CD4-positive, alpha-beta memory T cell (primary cell): ENCODE measurements at places on chromosomes 2 and 18. TPM values are rescaled to one million over a fixed set of nuclear protein-coding genes. Genes with fewer than 3 reads are reported as not detected.

- H3K27me3 ChIP-seq: no peaks in the 10 kb centered on the region
- H3K4me3 ChIP-seq: peak overlapping the region; percentile 100
- peaks cover 18% of the 10 kb centered on the region for H3K36me3 ChIP-seq
- no peak for DNase-seq
Measured at GRCh38 chr2:200863782-200864175, 679 bp downstream of the CLK1 start.

GRCh38 chr18:49206717-49207116 lies 253.7 kb downstream of the DYM start:
- no peak overlapping the region for H3K4me3 ChIP-seq
- H3K27ac ChIP-seq: no peak overlapping the region
- H3K4me1 ChIP-seq: no peaks in the 10 kb centered on the region
- no peaks in the 10 kb centered on the region for H3K27me3 ChIP-seq
- DNase-seq: no peak

GRCh38 chr2:207014424-207014823 lies 75.1 kb downstream of the CPO start:
- H3K27ac ChIP-seq: no peak overlapping the region
- H3K4me1 ChIP-seq: no peaks in the 10 kb centered on the region
- DNase-seq: no peak
- H3K36me3 ChIP-seq: no peaks in the 10 kb centered on the region
- no peak overlapping the region for H3K4me3 ChIP-seq
- H3K27me3 ChIP-seq: no peaks in the 10 kb centered on the region

DNA sequence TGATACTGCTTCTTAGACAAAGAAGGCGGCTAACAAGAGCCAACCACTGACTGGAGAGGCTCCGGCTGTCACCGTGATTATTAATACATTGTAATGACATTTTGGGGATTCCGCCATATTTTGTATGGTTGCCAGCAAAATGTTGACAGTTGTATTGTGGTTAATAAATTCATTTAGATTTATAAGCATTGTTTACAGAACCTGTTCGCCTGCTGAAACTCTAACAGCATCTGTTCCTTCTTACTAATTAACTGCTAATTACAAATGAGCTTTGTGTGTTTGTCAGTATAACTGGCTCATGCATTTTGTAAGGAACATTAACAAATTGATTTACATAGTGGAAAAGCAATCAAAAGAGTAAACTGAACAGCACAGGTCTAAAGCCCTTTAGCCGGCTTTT lies 332.4 kb downstream of the GBX2 start:
- H3K4me1 ChIP-seq: no peaks in the 10 kb centered on the region
- H3K4me3 ChIP-seq: no peak overlapping the region
- DNase-seq: no peak

GRCh38 chr18:44715245-44715644 lies 34.6 kb downstream of the SETBP1 start:
- no peak overlapping the region for H3K27ac ChIP-seq
- DNase-seq: no peak
- no peak overlapping the region for H3K4me3 ChIP-seq
- no peaks in the 10 kb centered on the region for H3K36me3 ChIP-seq

DNA sequence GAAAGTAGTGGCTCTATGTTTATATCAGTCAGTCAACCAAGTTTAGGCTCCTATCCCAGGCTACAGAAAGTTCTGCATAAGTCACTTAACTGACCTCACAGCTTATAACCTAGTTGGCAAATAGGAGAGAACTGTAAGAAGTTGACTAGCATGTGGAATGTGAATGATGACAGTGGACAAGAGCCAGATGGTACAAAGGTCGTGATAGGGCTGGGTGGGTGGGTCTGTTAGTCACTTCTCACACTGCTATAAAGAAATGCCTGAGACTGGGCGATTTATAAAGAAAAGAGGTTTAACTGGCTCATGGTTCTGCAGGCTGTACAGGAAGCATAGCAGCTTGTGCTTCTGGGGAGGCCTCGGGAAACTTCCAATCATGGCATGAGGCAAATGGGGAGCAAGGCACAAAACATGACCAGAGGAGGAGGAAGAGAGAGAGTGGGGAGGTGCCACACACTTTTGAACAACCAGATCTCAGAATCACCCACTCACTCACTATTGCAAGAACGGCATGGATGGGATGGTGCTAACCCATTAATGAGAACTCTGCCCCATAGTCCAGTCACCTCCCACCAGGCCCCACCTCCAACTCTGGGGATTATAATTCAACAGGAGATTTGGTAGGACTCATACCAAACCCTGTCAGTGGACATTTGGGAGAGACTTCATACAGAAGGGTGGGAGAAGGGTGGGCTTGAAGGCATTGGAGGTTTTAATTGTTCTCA lies 68.8 kb downstream of the LTBP1 start:
- no peaks in the 10 kb centered on the region for H3K27me3 ChIP-seq
- no peaks in the 10 kb centered on the region for H3K36me3 ChIP-seq
- DNase-seq: no peak

- no peak for DNase-seq
- H3K4me3 ChIP-seq: no peak overlapping the region
- no peaks in the 10 kb centered on the region for H3K36me3 ChIP-seq
- H3K27ac ChIP-seq: no peak overlapping the region
- no peaks in the 10 kb centered on the region for H3K27me3 ChIP-seq
Measured at GRCh38 chr2:185473838-185474237, 264.8 kb upstream of the FSIP2 start.

DNA sequence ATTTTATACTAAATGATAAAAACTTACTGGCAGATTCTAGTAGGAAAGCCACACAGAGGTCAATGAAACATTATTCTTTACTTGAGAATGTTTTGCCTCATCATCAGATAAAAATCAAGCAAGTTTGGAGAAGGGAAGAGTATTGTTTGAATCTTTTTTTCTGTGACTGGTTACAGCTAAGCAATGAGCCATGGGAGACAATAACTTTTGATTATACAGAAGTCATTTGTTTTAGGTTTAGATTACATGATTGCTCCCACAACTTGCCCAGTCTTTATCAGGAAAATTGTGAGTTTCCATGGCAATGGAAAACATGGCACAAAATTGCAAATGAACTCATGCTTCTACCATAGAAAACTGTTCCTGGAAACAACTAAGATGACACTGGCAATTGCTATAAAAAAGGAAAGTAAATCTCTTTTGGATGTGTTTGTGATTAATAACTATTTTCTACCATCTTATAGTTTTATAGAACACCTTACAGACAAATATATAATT lies 476.8 kb downstream of the MBD2 start:
- H3K27ac ChIP-seq: no peak overlapping the region
- no peak for DNase-seq
- no peaks in the 10 kb centered on the region for H3K4me1 ChIP-seq
- H3K27me3 ChIP-seq: no peaks in the 10 kb centered on the region

- no peak overlapping the region for H3K4me3 ChIP-seq
- no peaks in the 10 kb centered on the region for H3K4me1 ChIP-seq
- no peak for DNase-seq
- H3K27me3 ChIP-seq: no peaks in the 10 kb centered on the region
Measured at GRCh38 chr2:32484937-32485336, 128.1 kb downstream of the BIRC6 start.

GRCh38 chr2:121650315-121650930 lies 1.2 kb upstream of the CLASP1 start:
- no peaks in the 10 kb centered on the region for H3K27me3 ChIP-seq
- H3K36me3 ChIP-seq: no peaks in the 10 kb centered on the region
- peak; percentile 8 for DNase-seq
- peak overlapping the region; percentile 88 for H3K4me3 ChIP-seq
- H3K4me1 ChIP-seq: peaks cover 50% of the 10 kb centered on the region

- no peaks in the 10 kb centered on the region for H3K36me3 ChIP-seq
- H3K4me1 ChIP-seq: peaks cover 22% of the 10 kb centered on the region
- DNase-seq: no peak
- no peaks in the 10 kb centered on the region for H3K27me3 ChIP-seq
- H3K4me3 ChIP-seq: no peak overlapping the region
- H3K27ac ChIP-seq: no peak overlapping the region
Measured at GRCh38 chr2:226799976-226800940, 638 bp upstream of the IRS1 start.

DNA sequence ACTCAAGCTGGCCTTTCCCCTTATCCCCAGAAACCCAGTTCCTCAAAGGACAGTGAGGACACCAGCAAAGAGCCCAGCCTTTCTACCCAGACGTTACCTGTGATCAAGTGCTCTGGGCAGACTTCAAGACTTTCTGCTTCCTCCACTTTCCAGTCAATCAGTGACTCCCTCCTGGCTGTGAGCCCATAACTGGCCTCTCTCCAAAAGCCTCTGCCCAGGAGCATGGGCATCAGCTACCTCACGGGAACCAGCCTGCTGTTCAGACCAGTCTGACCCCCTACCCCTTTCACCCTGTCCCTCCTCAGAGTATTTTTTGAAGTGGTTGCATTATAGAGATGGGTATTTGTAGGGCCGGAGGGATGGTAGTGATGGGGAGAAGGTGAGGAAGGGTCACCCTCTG lies 27.7 kb upstream of the CYP27A1 start:
- no peaks in the 10 kb centered on the region for H3K4me1 ChIP-seq
- H3K27me3 ChIP-seq: no peaks in the 10 kb centered on the region
- H3K4me3 ChIP-seq: no peak overlapping the region
- no peak for DNase-seq

GRCh38 chr2:46122318-46122976 lies 174.8 kb upstream of the EPAS1 start:
- H3K27me3 ChIP-seq: no peaks in the 10 kb centered on the region
- no peaks in the 10 kb centered on the region for H3K4me1 ChIP-seq
- no peaks in the 10 kb centered on the region for H3K36me3 ChIP-seq
- H3K4me3 ChIP-seq: no peak overlapping the region
- no peak for DNase-seq

DNA sequence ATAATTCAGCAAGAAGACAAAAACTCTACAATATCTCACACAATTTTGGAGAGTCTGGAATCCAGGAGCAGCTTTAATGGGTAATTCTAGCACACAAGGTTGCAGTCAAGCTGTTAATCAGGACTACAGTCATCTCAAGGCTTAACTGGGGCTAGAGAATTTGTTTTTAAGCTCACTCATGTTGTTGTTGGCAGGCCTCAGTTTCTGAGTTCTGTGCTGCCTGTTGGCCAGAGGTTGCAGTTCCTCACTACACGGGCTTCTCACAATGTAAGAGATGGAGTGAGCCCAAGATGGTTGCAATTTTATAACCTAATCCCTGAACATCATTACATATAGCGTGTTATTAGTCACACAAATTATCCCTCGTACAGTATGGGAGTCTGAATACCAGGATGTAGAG lies 50.6 kb upstream of the TMEFF2 start:
- no peaks in the 10 kb centered on the region for H3K27me3 ChIP-seq
- no peaks in the 10 kb centered on the region for H3K36me3 ChIP-seq
- DNase-seq: no peak
- H3K4me1 ChIP-seq: no peaks in the 10 kb centered on the region
- H3K4me3 ChIP-seq: no peak overlapping the region

DNA sequence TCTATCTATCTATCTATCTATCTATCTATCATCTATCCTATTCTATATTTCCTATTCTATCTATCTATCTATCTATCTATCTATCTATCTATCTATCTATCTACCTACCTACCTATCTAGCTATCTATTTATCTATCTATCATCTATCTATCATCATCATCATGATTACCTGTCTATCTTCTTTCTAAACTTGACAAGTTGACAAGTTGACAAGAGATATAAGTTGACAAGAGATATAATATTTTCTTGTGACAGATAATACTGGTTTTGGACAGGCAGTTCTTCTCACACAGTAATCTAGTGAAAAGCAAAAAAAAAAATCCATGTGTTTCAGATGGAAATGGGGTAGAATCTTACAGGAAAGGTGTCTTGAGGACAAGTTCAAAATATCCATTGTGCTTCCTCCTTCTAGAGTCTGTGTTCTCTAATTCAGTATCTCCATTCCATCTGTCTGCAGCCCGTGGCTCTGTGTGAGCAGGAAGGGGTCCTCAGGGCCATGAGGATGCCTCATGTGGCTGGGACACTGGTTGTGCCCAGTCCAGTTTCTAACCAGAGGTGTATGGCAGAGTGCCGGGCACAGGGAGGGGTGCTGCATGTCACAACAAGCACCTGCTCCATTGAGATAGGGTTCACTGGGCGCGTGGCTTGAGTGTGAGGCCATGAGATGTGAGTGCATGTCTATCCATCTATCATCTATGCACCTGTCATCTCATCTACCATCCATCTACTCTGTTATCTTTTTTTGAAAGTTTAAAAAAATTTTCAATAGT lies 212.4 kb upstream of the PXDN start:
- no peaks in the 10 kb centered on the region for H3K27me3 ChIP-seq
- H3K4me1 ChIP-seq: no peaks in the 10 kb centered on the region
- no peak for DNase-seq
- no peak overlapping the region for H3K4me3 ChIP-seq
- H3K36me3 ChIP-seq: no peaks in the 10 kb centered on the region

- H3K27ac ChIP-seq: no peak overlapping the region
- H3K4me3 ChIP-seq: no peak overlapping the region
- H3K27me3 ChIP-seq: no peaks in the 10 kb centered on the region
- no peaks in the 10 kb centered on the region for H3K36me3 ChIP-seq
- H3K4me1 ChIP-seq: no peaks in the 10 kb centered on the region
Measured at GRCh38 chr2:166768393-166769123, 119.7 kb upstream of the XIRP2 start.

- H3K27ac ChIP-seq: no peak overlapping the region
- H3K4me3 ChIP-seq: no peak overlapping the region
- no peaks in the 10 kb centered on the region for H3K4me1 ChIP-seq
- no peaks in the 10 kb centered on the region for H3K27me3 ChIP-seq
Measured at GRCh38 chr18:217532-218336, 50.1 kb downstream of the THOC1 start.

DNA sequence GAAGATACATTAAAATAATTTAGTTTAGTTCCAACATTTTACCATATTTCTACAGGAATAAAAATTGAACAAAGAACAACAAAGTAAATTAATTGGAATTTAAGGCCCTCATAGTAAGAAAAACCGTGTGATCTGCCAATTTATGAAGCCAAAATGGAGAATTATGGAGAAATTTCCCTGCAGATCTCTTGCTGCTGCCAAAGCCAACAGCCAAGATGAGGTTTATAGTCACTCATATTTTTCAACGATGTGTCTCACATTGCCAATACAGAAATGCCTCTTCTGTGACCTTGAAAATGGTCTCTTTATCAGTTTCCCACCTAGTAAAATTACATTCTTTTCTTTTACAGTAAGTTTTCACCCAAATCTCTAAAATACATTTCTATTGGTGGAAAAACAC lies 317.2 kb upstream of the FIGN start:
- no peaks in the 10 kb centered on the region for H3K4me1 ChIP-seq
- DNase-seq: no peak
- no peak overlapping the region for H3K4me3 ChIP-seq

ASB18 gene
- not detected for total RNA-seq

IL36G gene
- not detected for total RNA-seq

CROCC2 gene
- total RNA-seq: not detected

SERPINB8 gene
- 16.3 TPM for total RNA-seq

GPC1 gene
- 1.1 TPM for total RNA-seq

IL37 gene
- total RNA-seq: not detected
